Activated naive CD8-positive, alpha-beta T cell treated with anti-CD3 and anti-CD28 coated beads, Interleukin-2, amount 10 ng/mL, durations not matched to agents 7 days and 5 days (primary cell): ENCODE measurements at places on chromosomes 13 and 19.
A peak's percentile ranks its signal among the peaks of the same experiment; 100 is the strongest.

DNA sequence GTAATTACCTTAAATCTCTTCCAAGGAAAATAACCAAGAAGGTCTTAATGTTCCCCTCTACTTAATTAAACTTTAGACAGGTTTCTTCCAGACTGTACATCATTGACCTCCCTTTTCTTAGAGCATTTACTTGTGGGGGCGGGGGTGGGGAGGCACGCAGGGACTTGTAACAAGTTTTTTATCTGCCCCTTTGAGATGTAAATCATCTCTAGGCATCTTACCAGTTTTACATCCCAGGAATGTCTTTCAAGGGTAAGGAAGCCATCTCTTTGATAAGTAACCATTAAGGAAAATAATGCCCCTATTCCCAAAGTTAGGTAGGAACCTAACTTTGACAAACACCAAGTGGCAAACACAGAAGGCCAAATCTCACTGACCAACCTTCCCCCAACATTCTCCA, 528.6 kb downstream of the SUCLA2 start:
- DNase-seq, result no peak
- H3K4me3 ChIP-seq, result no peak overlapping the region
- H3K27me3 ChIP-seq, result no peaks in the 10 kb centered on the region
- H3K27ac ChIP-seq, result no peak overlapping the region
- H3K4me1 ChIP-seq, result no peaks in the 10 kb centered on the region
- no peaks in the 10 kb centered on the region for H3K36me3 ChIP-seq

GRCh38 chr19:41792513-41793413, 3.6 kb upstream of the CEACAM3 start:
- no peak overlapping the region for H3K4me3 ChIP-seq
- H3K27me3 ChIP-seq, result peaks cover 55% of the 10 kb centered on the region
- no peaks in the 10 kb centered on the region for H3K36me3 ChIP-seq
- peak; percentile 67 for DNase-seq
- no peaks in the 10 kb centered on the region for H3K4me1 ChIP-seq
- no peak overlapping the region for H3K27ac ChIP-seq

GRCh38 chr13:69459346-69459745, 648.3 kb upstream of the ATXN8OS start:
- H3K36me3 ChIP-seq, result no peaks in the 10 kb centered on the region
- H3K4me3 ChIP-seq, result no peak overlapping the region
- no peaks in the 10 kb centered on the region for H3K27me3 ChIP-seq
- DNase-seq, result no peak
- no peak overlapping the region for H3K27ac ChIP-seq
- H3K4me1 ChIP-seq, result no peaks in the 10 kb centered on the region

DNA sequence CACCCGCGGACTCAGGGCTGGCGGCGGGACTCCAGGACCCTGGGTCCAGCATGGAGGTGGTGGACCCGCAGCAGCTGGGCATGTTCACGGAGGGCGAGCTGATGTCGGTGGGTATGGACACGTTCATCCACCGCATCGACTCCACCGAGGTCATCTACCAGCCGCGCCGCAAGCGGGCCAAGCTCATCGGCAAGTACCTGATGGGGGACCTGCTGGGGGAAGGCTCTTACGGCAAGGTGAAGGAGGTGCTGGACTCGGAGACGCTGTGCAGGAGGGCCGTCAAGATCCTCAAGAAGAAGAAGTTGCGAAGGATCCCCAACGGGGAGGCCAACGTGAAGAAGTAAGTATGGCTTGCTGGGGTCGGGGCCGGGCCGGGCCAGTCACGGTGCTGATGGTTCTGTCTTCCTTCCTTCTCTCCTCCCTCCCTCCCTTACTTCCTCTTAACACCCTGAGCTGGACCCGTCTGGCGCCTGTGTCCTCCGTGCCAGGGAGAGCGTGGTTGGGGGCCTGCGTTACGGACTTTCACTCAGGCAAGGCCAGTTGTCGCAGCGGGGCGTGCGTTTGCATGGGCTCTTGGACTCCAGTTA, 1.4 kb downstream of the STK11 start:
- H3K4me3 ChIP-seq, result peak overlapping the region; percentile 97
- peaks cover 13% of the 10 kb centered on the region for H3K36me3 ChIP-seq
- peaks cover 27% of the 10 kb centered on the region for H3K4me1 ChIP-seq
- H3K27ac ChIP-seq, result peak overlapping the region; percentile 91
- DNase-seq, result peak; percentile 62

GRCh38 chr13:54965881-54966280, 1937.3 kb downstream of the OLFM4 start:
- no peak overlapping the region for H3K27ac ChIP-seq
- H3K4me3 ChIP-seq, result no peak overlapping the region
- H3K36me3 ChIP-seq, result no peaks in the 10 kb centered on the region

GRCh38 chr19:57786906-57787305, 17.4 kb downstream of the ZNF586 start:
- DNase-seq, result no peak
- H3K36me3 ChIP-seq, result peaks cover 75% of the 10 kb centered on the region

- peak overlapping the region; percentile 88 for H3K27ac ChIP-seq
- DNase-seq, result peak; percentile 43
- peaks cover 69% of the 10 kb centered on the region for H3K4me1 ChIP-seq
- no peaks in the 10 kb centered on the region for H3K36me3 ChIP-seq
- peak overlapping the region; percentile 74 for H3K4me3 ChIP-seq
Measured at GRCh38 chr13:51818781-51819511, 15.0 kb upstream of the DHRS12 start.

DNA sequence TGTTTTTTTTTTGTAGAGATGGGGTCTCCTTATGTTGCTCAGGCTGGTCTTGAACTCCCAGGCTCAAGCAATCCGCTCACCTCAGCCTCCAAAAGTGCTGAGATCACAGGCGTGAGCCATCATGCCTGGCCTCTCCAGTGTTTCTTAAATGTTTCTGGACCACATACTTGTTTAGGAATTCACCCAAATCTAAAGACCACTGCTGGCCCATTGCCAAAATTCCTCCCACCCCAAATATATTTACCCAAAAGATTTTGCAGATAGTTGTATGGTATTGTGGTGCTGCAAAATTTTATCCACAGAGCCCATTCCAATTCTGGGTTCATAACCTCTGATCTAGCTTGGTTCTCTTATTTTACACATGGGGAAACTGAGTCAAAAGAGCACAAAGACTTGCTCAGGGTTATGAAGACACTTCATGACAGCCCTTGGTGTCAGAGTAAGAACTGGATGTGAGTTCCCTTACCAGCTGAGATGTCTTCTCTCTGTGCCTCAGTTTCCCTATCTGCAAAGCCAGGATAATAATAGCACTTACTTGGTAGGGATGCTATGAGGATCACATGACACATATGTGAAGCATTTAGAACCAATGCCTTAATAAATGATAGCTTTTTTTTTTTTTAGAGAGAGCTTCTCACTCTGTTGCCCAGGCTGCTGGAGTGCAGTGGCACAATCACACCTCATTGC, 10.9 kb downstream of the NFILZ start:
- peaks cover 27% of the 10 kb centered on the region for H3K27me3 ChIP-seq
- H3K36me3 ChIP-seq, result no peaks in the 10 kb centered on the region
- H3K27ac ChIP-seq, result no peak overlapping the region
- DNase-seq, result no peak

DNA sequence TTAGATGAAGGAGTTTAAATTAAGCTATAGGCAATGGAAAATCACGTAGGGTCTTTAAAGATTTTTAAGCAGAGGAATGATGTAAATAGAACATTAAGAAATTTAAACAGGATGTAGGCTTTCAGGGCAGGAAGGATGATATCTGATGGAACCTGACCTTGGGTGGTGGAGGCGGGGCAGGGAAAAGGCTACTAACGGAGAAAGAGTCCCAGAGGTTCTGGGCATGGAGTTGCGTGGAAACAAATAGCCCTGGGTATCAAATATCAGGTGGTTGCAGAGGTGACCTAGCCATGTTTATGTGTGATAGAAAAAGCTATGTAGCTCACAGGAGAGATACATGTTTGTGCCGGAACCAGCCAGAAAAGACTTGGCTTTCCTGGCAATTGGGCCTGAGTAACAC, 7.8 kb upstream of the CDK8 start:
- no peaks in the 10 kb centered on the region for H3K36me3 ChIP-seq
- DNase-seq, result no peak
- no peak overlapping the region for H3K27ac ChIP-seq
- H3K4me3 ChIP-seq, result no peak overlapping the region
- no peaks in the 10 kb centered on the region for H3K4me1 ChIP-seq
- peaks cover 7% of the 10 kb centered on the region for H3K27me3 ChIP-seq
